Pancreas (tissue), 10 donors: ENCODE measurements at places on chromosomes 7 and 10. TPM values are rescaled to one million over a fixed set of nuclear protein-coding genes. Genes with fewer than 3 reads are reported as not detected.

The ZNF736 gene
- 5.3 TPM for total RNA-seq

The MAPK8 gene
- 17.4 TPM for total RNA-seq

The TBL2 gene
- 28.8 TPM for total RNA-seq

The OGA gene
- 29.6 TPM for total RNA-seq

The KAZALD1 gene
- 0.83 TPM for total RNA-seq

The DPYSL4 gene
- total RNA-seq = 0.57 TPM

The SLC29A4 gene
- 13.5 TPM for total RNA-seq

The ALOX5 gene
- total RNA-seq = 28.7 TPM

The WIPF3 gene
- 0.98 TPM for total RNA-seq

The HABP2 gene
- total RNA-seq = 9.3 TPM

The SPOCK2 gene
- 0.84 TPM for total RNA-seq

The DGKB gene
- 0.34 TPM for total RNA-seq

The SPACDR gene
- total RNA-seq = 0.24 TPM

The LIPK gene
- not detected for total RNA-seq

The MSS51 gene
- total RNA-seq = 1.2 TPM

The MYO1G gene
- 1.7 TPM for total RNA-seq

The PAPOLB gene
- total RNA-seq = 0.03 TPM

DNA sequence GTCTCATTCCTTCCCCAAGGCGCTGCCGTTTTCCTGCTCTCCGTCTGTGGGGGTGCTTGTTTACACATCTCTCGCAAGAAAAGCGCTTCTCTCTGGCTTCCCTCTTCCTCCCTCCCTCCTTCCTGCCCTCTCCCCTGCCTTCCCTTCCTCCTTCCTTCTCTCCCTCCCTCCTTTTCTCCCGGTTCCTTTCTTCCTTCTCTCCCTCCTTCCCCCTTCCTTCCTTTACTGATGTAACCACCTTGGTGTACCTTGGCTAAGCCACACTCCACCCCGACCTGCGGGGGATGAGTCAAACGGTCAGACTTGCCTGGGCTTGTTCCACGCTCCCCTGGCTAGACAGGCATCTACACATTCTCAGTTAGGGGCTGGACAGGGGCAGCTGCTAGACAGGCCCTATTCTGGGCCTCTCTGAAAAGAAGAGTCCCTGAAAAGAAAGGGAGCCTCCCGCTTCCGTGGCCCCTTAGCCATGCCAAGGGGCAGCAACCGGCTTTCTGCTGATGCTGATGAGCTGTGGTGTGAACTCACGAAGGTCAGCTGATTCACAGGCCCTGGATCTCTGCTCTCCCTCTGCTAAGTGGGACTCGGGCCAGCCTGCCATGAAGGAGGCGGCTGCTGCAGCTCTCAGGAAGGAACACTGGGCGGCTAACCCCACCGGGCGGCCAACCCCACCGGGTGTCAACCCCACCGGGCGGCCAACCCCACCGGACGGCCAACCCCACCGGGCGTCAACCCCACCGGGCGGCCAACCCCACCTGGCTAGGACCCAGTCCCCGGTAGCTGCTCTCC lies 216.8 kb downstream of the TCERG1L start:
- no peak for DNase-seq

- DNase-seq = no peak
Observed at GRCh38 chr7:47404010-47404409, 177.9 kb downstream of the TNS3 start.

DNA sequence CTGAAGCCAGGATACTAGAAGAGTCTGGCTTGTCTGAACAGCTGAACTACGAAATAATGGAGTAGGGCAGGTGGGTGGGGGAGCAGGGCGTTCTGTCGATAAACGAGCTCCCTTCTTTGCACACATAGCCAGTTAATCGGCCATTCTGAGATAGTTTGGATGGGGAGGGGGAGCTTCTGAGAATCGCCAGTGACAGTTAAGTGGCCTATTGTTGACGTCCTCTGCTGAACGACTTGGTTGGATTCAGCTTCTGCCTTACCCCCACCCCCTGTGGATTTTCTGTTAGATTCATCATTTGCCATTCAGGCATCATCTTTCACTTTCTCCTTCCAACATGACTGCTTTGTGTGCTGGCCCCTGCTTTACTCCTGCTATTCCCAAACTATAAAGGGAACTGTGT lies 520 bp downstream of the CPA5 start:
- no peak for DNase-seq

GRCh38 chr7:134891262-134891695 lies 95.0 kb upstream of the AGBL3 start:
- DNase-seq = peak; percentile 48

- DNase-seq = no peak
Observed at GRCh38 chr10:97444212-97444611, 1.6 kb downstream of the EXOSC1 start.

DNA sequence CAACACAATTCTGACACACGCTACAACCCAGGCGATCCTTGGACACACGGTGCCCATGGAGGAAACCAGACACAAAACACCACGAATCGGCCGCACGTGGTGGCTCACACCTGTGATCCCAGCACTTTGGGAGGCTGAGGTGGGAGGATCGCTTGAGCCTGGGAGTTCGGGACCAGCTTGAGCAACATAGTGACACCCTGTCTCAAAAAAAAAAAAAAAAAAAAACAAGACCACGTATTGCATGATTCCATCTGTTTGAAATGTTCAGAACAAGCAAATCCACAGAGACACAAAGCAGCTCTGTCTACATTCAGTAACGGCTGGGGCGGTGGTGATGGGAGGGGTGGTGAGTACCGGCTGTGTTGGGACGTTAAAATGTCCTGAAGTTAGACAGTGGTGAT lies 25.2 kb downstream of the ADAP1 start:
- peak; percentile 40 for DNase-seq

DNA sequence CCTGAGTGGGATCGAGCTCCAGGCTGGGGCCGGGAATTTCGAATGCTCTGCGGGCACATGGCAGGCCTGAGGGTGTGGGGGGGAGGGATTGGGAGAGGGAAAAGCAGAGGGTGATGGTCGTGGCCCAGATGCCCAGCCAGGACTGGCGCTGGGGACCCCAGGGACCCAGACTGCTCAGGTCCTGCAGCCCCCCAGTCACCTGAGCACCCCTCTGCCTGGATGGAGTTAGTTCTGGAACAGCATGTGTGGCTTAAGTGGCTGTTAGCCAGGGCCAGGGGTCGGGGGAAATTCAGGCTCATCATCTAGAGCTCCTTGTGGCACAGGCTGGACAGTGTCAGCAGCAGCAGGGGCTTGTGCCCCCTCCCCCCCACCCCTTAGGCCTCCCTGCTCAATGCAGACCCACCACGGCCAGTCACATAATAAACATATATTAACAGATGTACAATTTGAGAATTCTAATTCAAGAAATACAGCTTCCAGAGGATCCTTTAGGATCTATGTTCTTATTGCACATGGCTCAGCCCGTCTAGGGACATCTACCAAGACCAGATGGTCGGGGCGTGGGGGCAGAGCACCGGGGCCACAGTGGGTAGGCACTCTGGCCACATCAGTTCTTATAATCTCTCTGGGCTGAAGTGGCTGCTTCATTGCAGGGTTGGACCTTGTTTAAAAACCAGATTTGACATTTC lies 22.2 kb downstream of the DNAJB12 start:
- DNase-seq = no peak

DNA sequence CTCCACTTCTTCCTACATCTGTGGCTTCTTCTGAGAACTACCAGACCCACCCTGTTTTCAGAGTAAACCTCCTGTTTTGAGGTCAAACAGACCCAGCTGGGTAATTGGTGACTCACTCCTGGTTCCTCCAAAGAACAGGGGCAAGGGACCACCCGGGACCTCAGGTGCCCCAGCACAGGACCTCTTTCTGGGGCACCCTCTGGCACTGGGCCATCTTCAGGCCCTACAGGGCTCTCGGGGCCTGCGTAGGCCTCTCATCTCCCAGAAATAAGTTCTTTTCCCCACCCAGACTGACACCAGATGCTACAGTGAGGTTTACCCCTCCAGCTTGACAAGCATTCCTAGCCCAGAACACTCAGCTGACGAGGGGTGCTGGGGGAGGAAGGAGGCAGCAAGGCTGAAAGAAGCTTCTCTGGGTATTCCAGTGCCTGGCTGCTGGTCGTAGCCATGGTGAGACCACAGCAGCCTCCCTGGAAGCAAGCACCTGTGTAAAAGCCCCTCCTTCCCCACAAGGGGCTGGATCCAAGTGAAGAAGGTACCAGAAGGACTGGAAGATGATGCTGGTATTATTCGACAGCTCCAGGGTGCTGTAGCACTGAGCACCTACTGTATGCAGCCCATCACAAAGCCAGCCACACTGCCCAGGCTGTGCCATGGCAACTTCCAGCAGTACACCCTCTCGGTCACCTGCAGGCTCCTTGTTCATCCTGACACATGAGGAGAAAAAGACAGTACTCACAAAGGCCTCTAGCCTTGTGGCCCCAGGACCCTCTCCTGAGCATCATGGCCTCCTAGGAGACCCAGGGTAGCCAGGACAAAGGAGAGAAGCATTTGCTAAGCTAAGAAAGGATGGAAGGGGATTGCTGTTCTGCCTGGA lies 47.4 kb downstream of the ALOX5 start:
- DNase-seq = peak; percentile 63

- no peak for DNase-seq
Observed at GRCh38 chr10:116998172-116998571, 6.8 kb downstream of the SHTN1 start.

- no peak for DNase-seq
Observed at GRCh38 chr10:3477683-3478082, 305.1 kb upstream of the PITRM1 start.

GRCh38 chr7:139075031-139075652 lies 34.4 kb downstream of the ZC3HAV1 start:
- no peak for DNase-seq

DNA sequence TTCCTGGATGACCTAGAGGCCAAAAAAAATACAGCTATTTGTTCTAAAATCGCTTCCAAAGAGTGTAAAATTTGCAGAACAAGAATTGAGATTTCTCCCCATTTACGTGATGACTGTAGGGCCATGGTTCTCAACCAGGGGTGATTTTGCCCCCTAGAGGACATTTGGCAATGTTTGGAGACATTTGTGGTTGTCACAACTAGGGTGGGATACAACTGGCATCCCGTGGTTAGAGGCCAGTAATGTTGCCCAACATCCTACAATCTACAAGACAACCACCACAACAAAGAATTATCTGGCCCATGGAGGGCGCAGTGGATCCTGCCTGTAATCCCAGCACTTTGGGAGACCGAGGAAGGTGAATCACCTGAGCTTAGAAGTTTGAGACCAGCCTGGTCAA lies 22.8 kb upstream of the MALSU1 start:
- no peak for DNase-seq

GRCh38 chr10:131280101-131280500 lies 31.4 kb downstream of the TCERG1L start:
- DNase-seq = no peak

GRCh38 chr10:52654201-52654600 lies 118.4 kb downstream of the MBL2 start:
- DNase-seq = no peak

GRCh38 chr7:101960985-101961708 lies 143.7 kb downstream of the CUX1 start:
- DNase-seq = no peak

DNA sequence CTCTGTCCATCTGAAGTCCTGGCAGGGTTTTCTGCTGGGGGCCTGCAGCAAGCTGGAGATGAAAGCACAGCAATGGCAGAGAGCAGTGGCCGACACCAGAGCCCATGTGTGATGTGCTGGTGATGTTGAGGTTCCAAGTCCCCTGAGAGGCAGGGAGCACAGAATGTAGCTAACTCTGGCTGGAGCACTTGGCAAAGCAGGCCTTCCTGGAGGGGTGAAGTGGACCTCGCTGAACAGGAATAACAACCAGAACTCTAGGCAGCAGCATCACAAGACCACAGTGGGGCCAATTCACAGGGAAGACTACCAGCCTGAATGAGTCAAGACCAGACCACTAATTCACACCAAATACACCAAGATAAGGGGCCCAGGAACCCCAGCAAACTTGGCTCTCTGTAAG lies 22.8 kb upstream of the MSMB start:
- no peak for DNase-seq

DNA sequence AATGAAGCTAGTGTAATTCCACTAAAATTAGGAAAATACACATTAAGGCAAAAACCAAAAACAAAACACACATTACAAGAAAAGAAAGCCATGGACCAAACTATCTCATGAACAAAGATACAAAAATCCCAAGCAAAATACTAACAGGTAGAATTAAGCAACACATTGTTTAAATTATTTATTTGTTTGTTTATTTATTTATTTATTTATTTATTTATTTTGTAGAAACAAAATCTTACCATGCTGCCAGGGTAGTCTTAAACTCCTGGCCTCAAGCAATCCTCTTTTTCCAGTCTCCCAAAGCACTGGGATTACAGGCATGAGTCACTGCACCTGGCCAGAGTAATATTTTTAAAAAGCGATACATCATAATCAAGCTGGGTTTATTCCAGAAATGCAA lies 6.8 kb upstream of the SLC29A3 start:
- no peak for DNase-seq

GRCh38 chr10:127999297-128000129 lies 92.6 kb downstream of the PTPRE start:
- DNase-seq = no peak

- DNase-seq = no peak
Observed at GRCh38 chr10:116067825-116068224, 205.2 kb downstream of the GFRA1 start.

GRCh38 chr10:127245456-127245855 lies 49.1 kb upstream of the INSYN2A start:
- no peak for DNase-seq
